ENCODE measurements at places on chromosomes 6 and 20.

- no peak for DNase-seq
Measured at GRCh38 chr6:165034271-165034741, 275.1 kb downstream of the C6orf118 start.

GRCh38 chr6:136592930-136593673 lies 42.9 kb upstream of the MAP7 start:
- peak; percentile 91 for DNase-seq

GRCh38 chr6:144405163-144405562 lies 120.0 kb downstream of the UTRN start:
- DNase-seq = peak; percentile 76

- DNase-seq = no peak
Measured at GRCh38 chr6:35428421-35429149, 23.6 kb upstream of the FANCE start.

- DNase-seq = peak; percentile 13
Measured at GRCh38 chr20:5510446-5510845, 193.7 kb upstream of the PROKR2 start.

- DNase-seq = no peak
Measured at GRCh38 chr20:40191573-40191972, 497.5 kb downstream of the MAFB start.

- no peak for DNase-seq
Measured at GRCh38 chr20:32976746-32977145, 27.5 kb downstream of the SUN5 start.

- DNase-seq = peak; percentile 14
Measured at GRCh38 chr20:23002276-23002675, 32.8 kb upstream of the SSTR4 start.

- DNase-seq = peak; percentile 91
Measured at GRCh38 chr6:149855040-149855654, 9.0 kb downstream of the LRP11 start.

DNA sequence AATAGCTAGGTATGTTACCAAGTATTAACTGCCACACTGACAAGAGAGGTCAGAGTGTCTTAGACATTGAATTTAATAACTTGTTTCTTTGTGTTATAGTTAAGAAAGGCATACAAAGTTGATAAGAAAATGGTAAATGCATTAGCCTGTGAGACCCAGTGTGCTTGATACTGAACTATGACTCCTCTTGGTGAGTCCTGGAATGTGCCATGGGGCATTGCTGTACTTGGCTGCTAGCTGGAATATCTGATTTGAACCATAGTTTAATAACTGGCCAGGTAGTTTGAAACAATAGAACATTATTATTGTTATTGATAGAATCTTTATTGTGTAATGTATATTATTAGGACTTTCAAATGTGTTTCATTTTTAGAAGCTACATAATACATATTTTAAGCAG lies 70.0 kb downstream of the ZFAND3 start:
- no peak for DNase-seq

GRCh38 chr6:11033825-11034224 lies 10.3 kb downstream of the ELOVL2 start:
- peak; percentile 90 for DNase-seq

GRCh38 chr6:156849806-156850205 lies 72.6 kb downstream of the ARID1B start:
- DNase-seq = no peak

GRCh38 chr20:51118216-51118615 lies 95.3 kb upstream of the KCNG1 start:
- DNase-seq = no peak
